ENCODE measurements at places on chromosomes 7 and 10.

DNA sequence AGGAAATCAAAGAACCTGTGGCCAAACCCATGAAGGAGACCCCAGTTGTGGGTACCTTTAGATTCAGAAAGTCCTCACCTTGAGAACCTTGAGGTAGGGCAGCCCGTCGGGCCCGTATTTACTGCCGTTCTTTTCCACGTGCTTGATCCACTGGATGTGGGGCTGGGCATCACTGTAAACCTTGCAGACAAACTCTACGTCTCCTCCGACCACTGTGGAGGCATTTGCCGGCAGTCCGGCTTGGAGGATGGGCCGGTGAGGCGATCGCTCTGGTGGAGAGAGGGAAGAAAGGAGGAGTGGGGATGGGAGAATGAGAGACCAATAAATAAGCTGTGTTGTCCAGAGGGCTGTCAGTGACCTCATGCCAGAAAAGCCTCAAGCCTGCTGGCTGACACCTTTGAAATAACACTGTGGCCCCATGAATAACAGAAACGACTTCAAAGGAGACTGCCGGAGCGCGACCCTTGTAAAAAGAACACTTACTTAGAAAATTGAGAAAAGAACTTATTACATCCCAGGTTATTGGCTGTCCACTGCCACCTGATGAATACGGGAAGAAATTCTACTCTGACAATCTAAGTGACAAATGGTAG lies 78.2 kb downstream of the FGFR2 start:
- no peak for DNase-seq

DNA sequence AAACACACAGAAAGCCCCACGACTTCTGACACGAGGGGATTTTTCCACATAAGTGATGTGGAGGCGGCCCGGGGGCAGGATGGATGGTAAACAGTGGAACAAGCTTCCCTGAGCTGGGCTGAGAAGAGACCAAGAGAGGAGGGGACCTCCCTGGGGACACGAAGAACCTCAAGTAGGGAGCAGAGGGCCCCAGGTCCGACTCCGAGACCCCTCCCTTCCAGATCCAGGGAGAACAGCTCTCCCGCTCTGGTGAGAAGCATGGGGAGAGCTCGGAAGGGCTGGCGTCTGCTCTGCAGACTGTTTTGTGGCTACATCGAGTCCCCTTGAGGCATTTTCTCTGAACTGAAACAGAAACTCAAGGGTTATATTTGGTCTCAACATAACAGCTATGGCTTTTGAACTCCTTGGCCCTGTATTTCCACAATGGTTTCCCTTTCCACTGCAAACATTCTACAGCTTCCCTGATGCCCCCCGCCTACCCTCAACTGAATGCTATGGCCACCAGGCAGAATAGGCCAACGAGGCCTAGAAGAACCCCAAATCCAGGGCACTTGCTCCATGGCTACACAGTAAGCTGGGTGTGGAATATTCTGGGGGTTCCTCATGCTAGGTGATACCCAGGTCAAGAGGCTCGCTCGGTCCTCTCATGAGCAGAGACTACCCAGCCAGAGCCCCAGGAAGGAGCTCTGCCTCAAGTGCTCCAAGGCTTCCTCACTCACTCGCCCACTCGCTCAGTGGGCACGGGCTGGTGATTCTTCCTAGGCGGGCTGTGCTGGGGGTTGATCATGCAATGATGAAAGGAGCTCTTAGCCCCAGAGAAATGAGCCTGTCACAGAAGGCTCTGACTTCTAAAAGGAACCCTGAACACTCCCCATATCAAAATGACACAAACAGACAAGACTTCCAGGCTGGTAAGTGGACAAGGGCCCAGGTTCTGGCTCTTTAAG lies 47.5 kb downstream of the FAM53B start:
- DNase-seq, result no peak

DNA sequence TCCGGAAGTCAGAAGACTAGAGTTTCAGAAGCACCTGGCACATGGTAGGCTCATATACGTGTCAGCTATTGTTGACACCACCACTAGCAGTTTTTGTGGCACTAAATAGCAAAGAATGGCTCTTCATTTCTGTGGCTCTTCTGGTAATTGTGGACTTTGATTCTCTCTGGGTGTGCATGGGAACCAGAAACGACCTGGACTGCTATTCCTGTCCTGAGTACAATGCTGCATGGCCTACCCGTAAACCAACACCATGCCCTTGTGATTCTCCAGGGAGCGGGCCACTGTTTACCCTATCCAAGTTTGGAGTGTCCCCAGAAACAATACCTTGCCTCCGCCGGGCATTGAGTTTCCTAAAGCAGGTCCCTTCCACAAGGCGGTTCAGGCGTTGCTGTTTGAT lies 162.9 kb upstream of the AOAH start:
- no peak for DNase-seq

DNA sequence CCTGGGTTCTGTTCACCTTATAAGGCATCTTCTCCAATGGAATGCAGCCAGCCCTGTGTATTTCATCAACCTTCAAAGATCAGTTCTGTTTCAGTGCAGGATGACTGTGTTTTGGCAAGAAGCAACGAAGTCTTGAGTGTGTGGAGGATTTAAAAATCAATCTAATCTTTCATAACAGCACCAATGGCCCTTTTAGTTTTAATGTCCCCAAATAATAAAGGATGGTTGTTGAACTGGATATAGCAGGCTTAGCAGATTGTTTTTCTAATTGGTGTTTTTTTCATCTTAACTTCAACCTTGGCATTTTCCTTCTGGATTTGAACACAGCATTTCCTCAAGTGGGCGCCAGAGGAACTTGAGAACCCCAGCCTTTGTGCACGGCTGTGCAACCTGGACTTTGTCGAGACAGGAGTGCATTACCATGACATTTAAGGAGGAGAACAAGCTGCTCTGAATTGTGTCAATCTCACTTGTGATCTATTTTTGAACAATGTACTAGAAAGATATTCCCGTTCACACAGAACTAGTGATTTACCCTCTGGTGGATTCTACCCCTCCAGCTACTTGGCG lies 313.3 kb upstream of the AKR1E2 start:
- no peak for DNase-seq

- DNase-seq, result no peak
Observed at GRCh38 chr10:78473006-78473405, 439.3 kb downstream of the RPS24 start.

GRCh38 chr7:103698064-103698463 lies 252.1 kb upstream of the SLC26A5 start:
- DNase-seq, result no peak
